ENCODE measurements at places on chromosomes 16 and 17.

- no peak for DNase-seq
Observed at GRCh38 chr16:337975-338575, 14.4 kb downstream of the AXIN1 start.

DNA sequence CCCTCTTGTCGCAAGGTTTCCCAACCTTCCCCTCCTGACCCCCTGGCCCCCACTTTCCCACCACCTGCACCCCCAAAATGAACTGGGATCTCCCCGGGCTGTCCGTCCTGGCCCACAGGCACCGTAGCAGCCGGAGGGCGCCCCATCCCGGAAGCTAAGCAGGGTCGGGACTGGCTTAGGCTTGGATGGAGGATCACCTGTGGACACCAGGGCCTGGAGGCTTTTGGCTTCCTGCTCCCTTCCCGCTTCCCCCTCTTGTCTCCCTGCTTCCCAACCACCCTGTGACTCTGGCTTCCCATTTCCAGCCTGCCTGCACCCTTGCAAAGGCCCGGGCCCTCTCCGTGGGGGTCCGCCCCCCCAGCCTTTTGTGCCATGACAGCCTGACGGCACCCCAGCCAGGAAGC, 2291.3 kb downstream of the TP53TG3F start:
- DNase-seq = no peak

- no peak for DNase-seq
Observed at GRCh38 chr17:5809056-5809455, 224.7 kb upstream of the NLRP1 start.

DNA sequence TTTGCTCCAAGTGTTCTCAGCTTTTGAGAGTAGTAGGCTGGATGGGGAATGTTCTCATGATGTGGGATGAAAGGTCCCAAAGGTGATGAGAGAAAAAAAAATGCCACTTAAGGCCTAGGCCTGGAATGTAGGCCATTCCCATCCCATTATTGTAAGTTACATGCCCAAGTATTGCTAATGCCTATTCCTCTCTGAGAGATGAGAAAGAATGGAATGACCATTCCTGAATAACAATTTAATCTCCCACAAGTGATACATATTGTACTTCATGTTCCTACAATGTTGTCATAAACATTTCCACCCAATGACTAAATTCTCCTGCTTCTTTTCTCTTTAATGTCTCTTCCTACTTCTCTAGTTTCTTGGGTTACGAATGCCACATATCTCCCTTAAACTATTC, 102.8 kb upstream of the KCNJ16 start:
- DNase-seq = no peak

All from NAMALWA (cell line).